ENCODE measurements at places on chromosomes 7 and 10. TPM values are rescaled to one million over a fixed set of nuclear protein-coding genes. Genes with fewer than 3 reads are reported as not detected.

Gene SPDYE16
- 0.87 TPM for polyA plus RNA-seq

Gene ATAD1
- polyA plus RNA-seq, result 103 TPM

GRCh38 chr7:117872561-117873309 lies 506 bp downstream of the CTTNBP2 start:
- DNase-seq, result peak; percentile 64
- H3K4me3 ChIP-seq, result peak overlapping the region; percentile 93
- peaks cover 36% of the 10 kb centered on the region for H3K4me1 ChIP-seq
- peak overlapping the region; percentile 33 for H3K27ac ChIP-seq

- DNase-seq, result no peak
- H3K27ac ChIP-seq, result no peak overlapping the region
- H3K27me3 ChIP-seq, result no peaks in the 10 kb centered on the region
- H3K36me3 ChIP-seq, result no peaks in the 10 kb centered on the region
- H3K4me1 ChIP-seq, result no peaks in the 10 kb centered on the region
- no peak overlapping the region for H3K4me3 ChIP-seq
Measured at GRCh38 chr10:49185213-49185612, 3.0 kb downstream of the TMEM273 start.

DNA sequence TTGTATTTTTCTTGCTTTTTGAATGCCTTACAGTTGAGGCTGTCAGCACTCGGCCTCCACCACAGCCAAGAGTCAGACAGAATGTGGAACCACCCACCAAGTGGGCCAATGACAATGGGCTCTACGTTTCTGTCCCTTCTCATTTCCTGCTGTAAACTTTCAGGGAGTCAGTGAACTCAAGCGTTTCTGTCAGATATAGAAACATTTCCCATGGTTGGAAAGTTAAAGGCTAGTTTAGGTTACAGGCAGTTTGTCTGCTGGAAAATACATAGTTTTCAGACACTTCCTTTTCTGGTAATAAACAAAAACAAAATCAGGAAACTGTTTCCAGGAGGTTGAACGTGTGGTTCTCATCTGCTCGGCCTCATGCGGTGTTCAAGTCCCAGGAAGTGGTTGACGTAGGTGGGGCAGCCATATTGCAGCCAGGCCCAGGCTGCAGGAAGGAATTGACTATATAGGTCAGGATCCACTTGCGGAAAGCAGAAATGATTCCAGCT lies 245.1 kb downstream of the CAMK1D start:
- no peak overlapping the region for H3K27ac ChIP-seq
- H3K4me3 ChIP-seq, result no peak overlapping the region
- no peaks in the 10 kb centered on the region for H3K27me3 ChIP-seq
- H3K36me3 ChIP-seq, result no peaks in the 10 kb centered on the region
- DNase-seq, result no peak

DNA sequence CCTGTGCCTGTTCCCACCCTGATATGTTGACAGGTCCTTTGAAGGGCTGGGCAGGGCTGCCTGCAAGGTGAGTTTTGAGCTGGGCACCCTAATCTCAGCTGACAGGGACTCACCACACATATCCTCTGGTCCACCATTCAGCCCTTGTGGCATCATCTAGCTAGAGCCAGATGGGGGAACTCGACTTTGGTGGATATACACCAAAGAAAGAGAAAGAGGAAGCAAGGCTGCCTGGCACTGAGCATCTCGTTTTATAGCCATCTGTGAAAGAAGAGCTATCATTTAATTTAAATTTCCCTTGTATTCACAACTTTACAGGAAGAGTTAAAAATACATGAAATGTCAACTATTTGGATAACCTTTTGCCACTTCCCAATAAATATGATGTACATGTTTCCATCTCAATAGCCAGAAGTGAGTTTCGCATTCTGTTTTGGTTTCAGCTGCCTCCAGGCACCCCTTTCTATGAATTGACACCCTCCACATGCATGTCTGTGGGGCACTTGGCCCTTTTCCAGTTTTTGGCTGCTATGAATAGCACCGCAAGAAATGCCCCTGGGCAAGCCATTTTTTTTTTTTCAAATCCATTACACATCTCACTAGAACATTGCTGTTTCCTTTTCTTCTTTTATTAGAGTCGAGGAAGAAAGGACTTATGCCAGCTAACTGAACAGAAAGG lies 22.9 kb upstream of the GRB10 start:
- peaks cover 1% of the 10 kb centered on the region for H3K27me3 ChIP-seq
- DNase-seq, result no peak
- no peak overlapping the region for H3K27ac ChIP-seq
- no peak overlapping the region for H3K4me3 ChIP-seq
- no peaks in the 10 kb centered on the region for H3K4me1 ChIP-seq

- H3K27ac ChIP-seq, result no peak overlapping the region
- no peaks in the 10 kb centered on the region for H3K4me1 ChIP-seq
- peaks cover 25% of the 10 kb centered on the region for H3K27me3 ChIP-seq
- H3K4me3 ChIP-seq, result no peak overlapping the region
- no peaks in the 10 kb centered on the region for H3K36me3 ChIP-seq
Measured at GRCh38 chr7:452226-452751, 67.4 kb downstream of the PDGFA start.

GRCh38 chr7:153401795-153402720 lies 642.5 kb downstream of the ACTR3B start:
- H3K36me3 ChIP-seq, result no peaks in the 10 kb centered on the region
- no peak overlapping the region for H3K27ac ChIP-seq
- H3K4me1 ChIP-seq, result no peaks in the 10 kb centered on the region
- H3K27me3 ChIP-seq, result no peaks in the 10 kb centered on the region

DNA sequence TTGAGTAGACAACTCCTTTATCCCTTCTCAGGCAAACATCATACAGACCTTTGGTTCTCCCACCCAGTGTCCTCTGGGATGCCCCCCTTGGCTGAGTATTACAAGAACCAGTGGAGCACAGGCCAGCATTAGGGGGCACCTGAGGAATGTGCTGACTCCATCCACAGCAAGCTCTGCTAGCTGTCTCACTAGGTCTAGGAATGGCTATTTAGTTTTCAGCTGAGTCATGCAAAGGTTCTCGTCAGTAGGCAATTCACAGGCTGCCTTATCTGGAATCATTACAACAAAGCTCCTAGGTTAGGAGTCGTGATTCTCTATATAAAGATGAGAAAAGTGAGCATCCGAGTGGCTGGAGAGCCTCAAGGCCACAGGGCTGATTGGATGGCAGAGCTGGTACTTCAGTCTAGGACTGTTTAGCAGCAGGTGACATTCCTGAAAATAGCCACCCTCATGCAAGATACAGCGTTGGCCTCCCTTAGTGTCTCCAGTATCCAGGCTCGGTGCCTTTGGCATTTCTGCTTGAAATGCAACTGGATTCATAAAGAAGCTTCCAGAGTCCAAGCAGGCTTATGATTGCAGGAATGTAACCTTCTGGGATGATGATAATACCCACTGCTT lies 75.8 kb downstream of the CDCA7L start:
- H3K4me3 ChIP-seq, result no peak overlapping the region
- no peaks in the 10 kb centered on the region for H3K36me3 ChIP-seq
- peak overlapping the region; percentile 9 for H3K27ac ChIP-seq
- no peaks in the 10 kb centered on the region for H3K27me3 ChIP-seq
- peak; percentile 30 for DNase-seq
- H3K4me1 ChIP-seq, result peaks cover 7% of the 10 kb centered on the region

GRCh38 chr7:1883031-1883761 lies 213.1 kb downstream of the ELFN1 start:
- no peak overlapping the region for H3K27ac ChIP-seq
- no peaks in the 10 kb centered on the region for H3K27me3 ChIP-seq
- DNase-seq, result peak; percentile 66

GRCh38 chr10:26391701-26392695 lies 46.1 kb upstream of the APBB1IP start:
- no peaks in the 10 kb centered on the region for H3K4me1 ChIP-seq
- H3K27ac ChIP-seq, result no peak overlapping the region
- DNase-seq, result no peak
- H3K36me3 ChIP-seq, result no peaks in the 10 kb centered on the region
- H3K4me3 ChIP-seq, result no peak overlapping the region

Gene HERC4
- polyA plus RNA-seq, result 60.2 TPM

DNA sequence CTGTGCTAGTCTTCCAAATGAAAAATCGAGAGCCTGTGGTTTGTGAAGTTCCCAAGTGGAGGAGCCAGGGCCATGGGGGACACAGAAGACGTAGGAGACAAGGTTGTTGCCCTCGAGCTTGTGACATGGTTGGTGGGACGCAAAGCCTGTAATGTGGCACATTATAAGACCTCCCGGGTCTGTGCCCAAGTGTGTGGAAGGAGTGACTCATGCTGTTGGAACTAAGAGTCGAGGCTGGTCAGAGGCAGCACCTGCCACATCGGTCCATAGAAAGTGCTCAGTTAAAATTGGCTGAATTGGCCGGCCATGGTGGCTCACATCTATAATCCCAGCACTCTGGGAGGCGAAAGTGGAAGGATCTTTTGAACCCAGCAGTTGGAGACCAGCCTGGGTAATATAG lies 27.0 kb upstream of the PODXL start:
- H3K36me3 ChIP-seq, result no peaks in the 10 kb centered on the region
- peaks cover 32% of the 10 kb centered on the region for H3K4me1 ChIP-seq
- H3K27me3 ChIP-seq, result no peaks in the 10 kb centered on the region
- peak overlapping the region; percentile 89 for H3K27ac ChIP-seq
- H3K4me3 ChIP-seq, result no peak overlapping the region

DNA sequence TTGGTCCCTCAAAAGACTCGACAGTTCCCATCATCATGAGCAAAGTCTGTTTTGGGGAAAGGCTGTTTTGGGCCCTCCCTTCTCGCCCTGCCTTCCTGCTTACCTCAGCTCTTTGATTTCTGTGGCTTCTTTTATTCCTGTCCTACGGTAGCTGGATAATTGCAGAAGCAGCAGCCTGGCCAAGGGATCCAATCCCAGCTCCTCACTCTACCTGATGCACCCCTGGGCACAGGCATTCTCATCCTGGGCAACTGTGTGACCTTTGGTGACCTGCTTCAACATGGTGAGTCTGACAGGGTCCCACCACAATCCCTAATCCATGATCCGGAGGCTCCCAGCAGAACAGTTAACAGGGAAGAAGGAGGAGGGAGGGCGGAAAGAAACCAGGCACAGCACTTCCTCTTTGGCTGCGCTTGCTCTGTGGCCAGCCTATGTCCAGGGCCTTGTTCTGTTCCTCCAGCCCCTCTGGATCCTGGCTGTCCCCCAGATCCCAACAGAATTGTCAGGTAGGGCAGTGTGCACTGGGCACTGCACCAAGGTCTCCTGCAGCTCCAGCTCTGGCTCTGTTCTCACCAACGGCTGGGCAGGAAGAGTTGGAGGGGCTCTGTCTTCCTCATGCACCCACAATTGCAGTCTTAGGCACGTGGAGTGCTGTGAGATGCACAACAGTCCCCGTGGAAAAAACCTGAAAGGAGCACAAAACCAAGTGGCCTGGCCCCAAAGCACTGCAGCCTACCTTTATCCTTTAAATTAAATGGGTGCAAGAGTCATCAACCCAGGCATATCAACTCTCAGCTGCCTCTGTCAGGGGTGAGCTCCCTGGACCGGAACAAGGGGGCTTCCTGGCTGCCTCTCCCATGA lies 144.4 kb downstream of the PTPN20 start:
- no peak overlapping the region for H3K4me3 ChIP-seq
- no peaks in the 10 kb centered on the region for H3K27me3 ChIP-seq
- no peaks in the 10 kb centered on the region for H3K36me3 ChIP-seq
- H3K27ac ChIP-seq, result no peak overlapping the region
- H3K4me1 ChIP-seq, result no peaks in the 10 kb centered on the region

Gene WNT8B
- polyA plus RNA-seq, result not detected

DNA sequence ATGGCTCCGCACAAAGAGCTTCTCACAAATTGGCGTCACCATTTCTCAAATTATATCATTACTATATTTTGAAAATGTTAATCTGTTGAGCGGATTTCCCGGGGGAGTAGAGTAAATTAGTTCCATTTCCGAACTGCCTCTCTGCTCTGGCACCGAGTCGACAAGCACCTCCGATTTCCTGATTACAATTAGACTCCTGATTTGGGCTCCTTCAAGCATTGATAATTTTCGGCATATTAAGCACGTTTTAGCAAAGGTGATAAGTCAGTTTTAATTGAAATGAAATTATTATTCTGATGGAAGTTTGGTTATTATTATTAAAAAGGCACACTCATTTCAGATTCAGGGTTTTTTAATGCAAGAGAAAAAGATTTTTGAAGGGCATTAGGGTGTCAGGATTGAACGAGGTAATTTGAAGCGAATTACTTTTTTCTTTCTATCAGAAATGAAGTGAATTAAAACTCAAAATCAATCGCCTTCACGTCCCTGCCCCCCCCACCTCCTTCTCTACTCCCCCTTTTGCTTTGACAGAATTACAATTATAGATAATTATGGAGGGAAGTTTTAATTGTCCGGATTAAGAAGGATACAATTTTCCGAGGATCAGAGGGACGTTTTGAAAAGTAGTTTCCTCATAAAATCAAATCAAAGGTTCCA lies 4.0 kb upstream of the UNCX start:
- no peaks in the 10 kb centered on the region for H3K36me3 ChIP-seq
- no peak overlapping the region for H3K27ac ChIP-seq
- no peaks in the 10 kb centered on the region for H3K4me1 ChIP-seq
- H3K4me3 ChIP-seq, result no peak overlapping the region
- peak; percentile 0 for DNase-seq
- peaks cover 100% of the 10 kb centered on the region for H3K27me3 ChIP-seq

Gene C7orf57
- not detected for polyA plus RNA-seq

- no peak overlapping the region for H3K27ac ChIP-seq
- no peak for DNase-seq
- no peaks in the 10 kb centered on the region for H3K36me3 ChIP-seq
- H3K4me1 ChIP-seq, result peaks cover 11% of the 10 kb centered on the region
Measured at GRCh38 chr10:74934100-74934812, 107.9 kb downstream of the KAT6B start.

Data from cardiac muscle cell (in vitro differentiated cells and primary cell).